ENCODE measurements at places on chromosomes 3 and 15. TPM values are rescaled to one million over a fixed set of nuclear protein-coding genes. Genes with fewer than 3 reads are reported as not detected.

- no peak for DNase-seq
These were observed 35.1 kb upstream of the THSD4 start for GRCh38 chr15:71080166-71080565.

Gene CPNE9
- total RNA-seq, result 4.4 TPM

Gene IGSF11
- 1.6 TPM for total RNA-seq

DNA sequence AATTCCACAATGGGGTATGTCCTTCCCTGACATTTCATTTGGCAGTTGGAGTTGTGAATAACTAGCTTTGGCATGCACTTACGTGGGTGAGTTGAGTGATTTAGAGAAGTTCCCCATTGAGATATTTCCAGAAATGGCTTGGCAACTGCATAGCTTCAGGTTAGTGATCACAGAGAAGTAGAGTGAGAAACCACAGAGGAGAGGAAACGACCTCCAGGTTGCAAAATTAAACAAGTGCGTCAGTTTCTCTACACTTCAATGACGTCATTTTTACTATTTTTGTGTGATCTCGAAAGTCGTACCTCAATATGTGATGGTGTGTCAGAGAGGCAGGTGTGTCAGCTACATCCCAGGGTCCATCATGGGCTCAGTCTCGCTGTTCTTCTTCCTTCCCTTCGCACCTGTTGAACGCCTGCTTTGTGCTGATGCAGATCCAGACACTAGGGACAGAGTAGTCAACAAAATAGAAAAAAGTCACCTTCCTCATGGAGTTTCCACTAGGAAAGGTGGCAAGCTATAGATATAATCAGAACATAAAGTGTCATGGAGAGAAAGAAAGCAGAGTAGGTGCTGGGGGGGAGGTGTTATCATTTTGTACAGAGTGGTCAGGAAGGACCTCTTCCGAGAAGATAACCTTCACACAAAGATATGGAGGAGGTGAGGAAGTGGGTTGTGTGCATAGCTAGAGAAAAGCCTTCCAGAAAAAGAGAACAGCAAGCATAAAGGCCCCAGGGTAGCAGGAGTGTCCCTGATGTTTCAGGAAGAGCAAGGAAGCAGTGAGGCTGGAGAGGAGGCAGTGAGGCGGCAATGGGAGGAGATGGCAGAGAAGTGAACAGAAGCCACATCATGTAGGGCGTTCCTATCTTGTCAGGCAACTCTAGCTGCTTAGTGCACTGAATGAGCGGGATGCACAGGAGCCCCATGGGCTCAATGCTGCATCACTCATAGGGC lies 75.6 kb downstream of the MCTP2 start:
- no peak for DNase-seq

Gene SCG3
- total RNA-seq, result 42.4 TPM

DNA sequence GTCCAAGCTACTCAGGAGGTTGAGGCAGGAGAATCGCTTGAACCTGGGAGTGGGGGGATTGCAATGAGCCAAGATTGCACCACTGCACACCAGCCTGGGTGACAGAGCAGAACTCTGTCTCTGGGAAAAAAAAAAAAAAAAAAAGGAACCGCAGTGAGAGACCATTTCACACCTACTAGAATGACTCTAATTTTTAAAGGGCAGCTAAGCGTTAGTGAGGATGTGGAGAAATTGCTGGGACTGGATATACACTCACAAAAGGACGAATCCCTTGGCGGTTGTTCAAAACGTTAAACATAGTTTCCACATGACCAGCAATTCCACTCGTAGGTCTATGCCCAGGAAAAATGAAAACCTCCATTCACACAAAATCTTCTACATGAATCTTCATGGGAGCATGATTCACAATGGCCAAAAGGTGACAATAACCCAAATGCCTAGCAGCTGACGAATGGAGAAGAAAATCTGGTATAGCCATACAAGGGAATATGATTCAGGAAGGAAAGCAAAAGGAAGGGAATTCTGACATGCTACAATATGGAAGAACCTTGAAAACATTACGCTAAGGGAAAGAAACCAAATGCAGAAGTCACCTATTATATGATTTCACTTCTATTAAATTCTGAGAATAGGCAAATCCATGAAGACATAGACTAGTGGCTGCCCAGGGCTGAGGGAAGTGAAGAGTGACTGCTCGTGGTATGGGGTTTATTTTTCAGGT lies 127.0 kb downstream of the CHSY1 start:
- no peak for DNase-seq

DNA sequence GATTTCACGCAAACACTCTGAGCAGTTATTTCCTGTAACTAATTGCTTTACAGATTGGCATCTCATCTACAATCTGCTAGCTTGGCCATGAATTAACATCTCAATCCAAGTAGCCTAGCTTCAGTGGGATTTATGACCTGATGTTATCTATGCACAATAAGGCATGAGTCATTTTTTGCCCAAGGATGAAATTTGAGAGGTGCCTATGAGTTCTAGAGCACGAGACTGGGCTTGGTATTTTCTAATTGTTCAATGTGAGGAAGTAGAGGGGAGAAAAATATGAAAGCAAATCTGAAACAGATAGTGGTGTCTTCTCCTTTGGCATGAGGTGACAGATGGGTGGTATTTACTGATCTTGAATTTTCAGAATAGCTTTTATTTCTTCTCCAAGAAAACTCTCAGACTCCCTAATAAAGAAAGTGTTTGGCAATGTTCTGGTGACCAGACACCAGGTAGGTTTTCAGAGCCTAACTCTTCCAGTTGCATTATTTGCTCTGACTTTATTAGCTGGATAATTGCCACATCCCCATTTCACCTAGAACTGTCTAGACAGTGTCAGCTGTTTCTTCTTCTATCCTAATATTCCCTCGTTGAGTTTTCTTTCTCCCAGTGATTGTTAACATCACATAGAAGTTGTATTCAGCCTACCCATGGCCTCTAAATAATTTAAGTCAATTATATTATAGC lies 301.0 kb upstream of the UMPS start:
- no peak for DNase-seq

DNA sequence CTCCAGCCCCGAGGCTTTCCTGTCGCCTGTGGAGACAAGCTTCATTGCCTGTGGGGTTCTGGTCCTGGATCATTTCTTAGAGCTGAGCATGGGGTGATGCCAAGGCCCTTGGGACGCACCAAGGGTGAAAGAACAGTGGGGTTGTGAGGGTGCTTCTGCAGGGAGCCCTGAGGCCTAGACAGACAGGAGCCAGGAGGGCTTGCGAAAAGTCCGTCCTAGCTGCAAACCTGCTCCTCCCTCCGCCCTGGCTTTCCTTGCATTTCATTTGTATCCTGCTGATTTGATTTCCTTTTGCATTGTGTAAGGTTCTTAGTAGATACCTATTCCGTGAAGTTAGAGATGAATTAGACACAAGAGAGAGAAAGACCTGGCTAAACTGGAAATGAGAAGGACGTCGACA lies 286.9 kb upstream of the C2CD4B start:
- no peak for DNase-seq

All from H1 (cell line).